ENCODE measurements at places on chromosomes 16 and 17.
A peak's percentile ranks its signal among the peaks of the same experiment; 100 is the strongest.

DNA sequence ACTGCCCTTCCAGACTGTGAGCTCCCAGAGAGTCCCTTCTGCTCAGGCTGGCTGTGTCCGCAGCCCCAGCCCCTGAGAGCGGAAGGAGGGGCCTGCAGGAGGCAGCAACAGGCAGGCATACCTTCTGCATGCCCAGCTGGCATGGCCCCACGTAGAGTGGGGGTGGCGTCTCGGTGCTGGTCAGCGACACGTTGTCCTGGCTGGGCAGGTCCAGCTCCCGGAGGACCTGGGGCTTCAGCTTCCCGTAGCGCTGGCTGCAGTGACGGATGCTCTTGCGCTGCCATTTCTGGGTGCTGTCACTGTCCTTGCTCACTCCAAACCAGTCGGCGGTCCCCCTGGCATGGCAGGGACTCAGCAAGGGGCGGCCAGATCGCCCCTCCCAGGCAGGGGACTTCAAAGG is 9.0 kb downstream of the RHBDF1 start:
- no peak for DNase-seq

DNA sequence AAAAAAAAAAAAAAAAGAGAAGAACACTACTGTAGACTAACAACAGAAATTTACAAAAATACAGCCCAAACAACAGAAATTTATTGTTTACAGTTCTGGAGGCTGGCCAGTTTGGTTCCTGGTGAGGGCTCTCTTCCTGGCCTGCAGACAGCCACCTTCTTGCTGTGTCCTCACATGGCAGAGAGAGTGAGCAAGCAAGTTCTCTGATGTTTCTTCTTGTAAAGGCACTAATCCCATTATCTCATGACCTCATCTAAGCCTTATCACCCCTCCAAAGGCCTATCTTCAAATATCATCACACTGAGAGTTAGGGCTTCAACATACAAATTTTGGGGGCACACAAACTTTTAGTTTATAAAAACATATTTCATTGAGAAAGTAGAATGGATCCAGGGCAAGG is 7.3 kb downstream of the ARSG start:
- no peak for DNase-seq

GRCh38 chr17:77146246-77146632 is 5.5 kb downstream of the SEC14L1 start:
- no peak for DNase-seq

- peak; percentile 5 for DNase-seq
Observed at GRCh38 chr17:73600103-73600871, 44.0 kb downstream of the SDK2 start.

DNA sequence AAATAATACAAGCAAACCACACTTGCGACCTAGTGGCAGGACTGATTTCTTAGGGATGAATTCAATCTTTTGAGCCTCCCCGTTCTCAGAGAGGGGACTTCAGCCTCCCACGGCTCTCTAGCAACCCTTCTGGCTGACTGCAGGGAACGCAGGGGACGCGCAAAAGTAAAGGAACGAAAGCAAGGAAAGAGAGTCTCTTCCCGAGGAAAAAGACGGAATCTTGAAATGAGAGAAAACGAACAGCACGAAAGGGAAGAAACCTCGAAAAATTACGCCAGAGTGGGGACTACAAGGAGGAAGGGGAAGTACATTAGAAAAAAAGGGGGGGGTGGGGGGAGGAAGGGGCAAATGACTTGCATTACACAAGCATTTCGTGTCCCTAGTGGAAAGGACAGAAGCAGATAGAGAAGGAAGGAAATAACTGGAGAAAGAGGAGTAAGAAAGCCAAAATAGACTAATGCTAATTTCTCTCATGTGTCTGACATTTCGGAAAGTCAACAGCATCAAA is 1.2 kb downstream of the GRB2 start:
- peak; percentile 80 for DNase-seq

DNA sequence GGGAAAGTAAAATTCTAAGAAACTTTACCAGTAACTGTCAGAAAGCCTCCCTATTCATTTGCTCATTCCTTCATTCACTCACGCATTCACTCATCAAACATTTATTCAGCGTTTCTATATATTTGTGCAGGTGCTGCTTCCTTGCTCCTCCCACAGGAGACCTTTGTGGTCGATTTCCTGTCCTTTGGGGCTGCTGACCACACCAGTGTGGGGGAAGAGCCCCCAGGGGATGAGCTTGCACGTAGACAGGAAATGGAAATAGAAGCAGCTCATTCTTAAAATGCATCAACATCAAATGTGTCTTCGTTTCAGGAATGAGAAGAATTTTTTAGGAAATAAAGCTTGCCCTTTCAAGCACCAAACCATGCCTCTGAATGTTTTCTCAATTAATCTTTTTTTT is 9.6 kb downstream of the PIK3R6 start:
- peak; percentile 74 for DNase-seq

DNA sequence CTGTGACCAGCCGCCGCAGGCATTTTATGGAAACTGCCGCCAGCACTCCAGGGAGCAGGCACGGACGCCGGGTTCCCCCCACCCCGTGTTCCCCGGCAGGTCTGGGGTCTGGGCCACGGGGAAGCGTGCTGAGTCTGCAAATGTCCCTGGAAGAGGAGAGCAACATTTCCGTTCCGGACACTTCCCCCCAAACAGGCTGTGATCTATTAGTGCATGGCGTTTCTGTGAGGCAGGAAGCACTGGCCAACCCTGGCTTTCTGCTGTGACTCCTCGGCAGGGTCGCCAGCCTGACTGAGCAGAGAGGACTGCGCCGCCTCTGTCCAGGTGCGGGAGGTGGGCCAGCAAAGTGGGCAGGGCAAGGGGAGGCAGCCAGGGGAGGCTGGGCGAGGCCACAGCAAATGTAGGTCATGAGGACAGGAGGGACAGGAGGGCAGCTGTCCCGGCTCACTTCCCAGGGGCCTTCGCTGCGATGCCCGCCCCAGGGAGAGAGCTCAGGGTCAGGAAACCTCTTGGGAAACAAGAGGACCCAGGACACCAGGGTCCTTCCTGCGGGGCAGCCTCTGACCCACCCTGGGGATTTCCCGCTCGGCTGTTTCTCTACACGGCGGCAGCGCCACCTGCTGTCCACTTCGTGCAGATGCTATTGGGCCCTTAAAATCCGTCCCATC is 9.5 kb downstream of the FOXF1 start:
- DNase-seq = peak; percentile 53

DNA sequence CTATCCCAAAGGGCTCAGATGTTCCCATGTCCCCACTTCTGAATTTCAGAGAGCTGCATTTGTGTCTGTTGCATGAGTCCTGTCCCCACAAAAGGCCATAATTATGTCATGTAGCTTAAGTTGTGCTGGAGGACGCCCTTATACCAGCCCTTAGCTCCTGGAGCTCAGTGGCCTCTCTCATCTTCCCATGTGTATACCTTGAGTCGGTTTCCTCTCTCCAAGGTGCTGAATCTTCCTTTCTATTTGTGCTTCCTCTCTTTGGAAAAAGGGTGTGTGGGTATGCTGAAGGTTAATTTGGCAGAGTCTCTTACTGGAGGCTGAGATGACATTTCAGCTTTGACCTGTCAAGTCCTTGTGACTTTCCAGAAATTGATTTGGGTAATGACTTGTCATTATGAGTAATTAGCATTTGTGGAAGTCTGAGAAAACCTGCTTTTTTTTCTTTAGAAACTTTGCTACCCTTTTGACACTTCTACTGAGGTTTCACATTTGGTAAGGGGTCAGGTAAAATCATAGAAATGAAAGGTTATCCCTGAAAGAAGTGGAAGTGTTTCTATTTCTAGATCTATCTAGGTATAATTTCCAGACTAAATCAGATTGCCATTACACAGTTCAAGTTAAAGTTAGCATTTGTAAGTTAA is 185.4 kb downstream of the ABCC12 start:
- peak; percentile 61 for DNase-seq

DNA sequence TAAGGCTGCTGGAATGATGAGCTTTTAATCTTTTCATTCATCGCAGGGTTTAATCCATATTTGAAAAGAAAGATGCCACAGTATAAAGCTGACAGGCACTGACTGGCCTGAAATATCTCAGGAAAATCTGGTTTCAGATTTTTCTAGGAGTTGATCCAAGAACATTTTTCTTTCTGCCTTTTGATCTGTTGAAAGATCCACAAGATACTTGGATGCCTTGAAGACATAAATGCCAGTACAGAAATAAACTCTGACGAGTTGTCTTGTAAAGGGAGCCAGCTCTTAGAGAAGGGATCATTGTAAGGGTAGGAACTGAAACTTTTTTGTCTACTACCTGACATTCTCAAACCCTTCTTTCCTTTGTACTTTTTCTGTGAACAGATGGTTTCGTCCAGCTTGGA is 25.4 kb upstream of the KRT20 start:
- peak; percentile 77 for DNase-seq

- DNase-seq = no peak
Observed at GRCh38 chr17:12634789-12635414, 30.8 kb upstream of the MYOCD start.

- DNase-seq = no peak
Observed at GRCh38 chr17:82085931-82086764, 11.9 kb downstream of the FASN start.

- no peak for DNase-seq
Observed at GRCh38 chr16:54102888-54103866, 183.4 kb downstream of the IRX3 start.

DNA sequence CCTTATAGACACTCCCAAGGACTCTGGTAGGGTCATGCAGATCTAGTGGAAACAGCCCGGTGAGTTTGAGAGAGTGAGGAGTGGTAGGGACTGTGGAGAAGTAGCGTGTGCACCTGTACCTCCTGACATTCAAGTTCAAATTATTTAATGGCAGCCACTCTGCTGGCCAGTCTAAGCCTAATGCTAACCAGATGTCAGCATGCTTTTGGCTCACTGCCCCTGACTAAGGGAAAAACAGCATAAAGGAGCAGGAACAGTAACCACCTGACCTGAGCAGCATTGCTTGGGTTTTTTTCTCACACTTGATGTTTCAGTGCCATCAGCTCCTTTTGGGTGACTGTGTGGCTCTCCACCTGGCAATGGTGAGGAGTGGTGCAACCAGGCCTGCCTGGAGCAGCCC is 23.8 kb upstream of the SLC12A3 start:
- DNase-seq = peak; percentile 61

GRCh38 chr16:26345966-26346365 is 654.2 kb downstream of the HS3ST4 start:
- no peak for DNase-seq

DNA sequence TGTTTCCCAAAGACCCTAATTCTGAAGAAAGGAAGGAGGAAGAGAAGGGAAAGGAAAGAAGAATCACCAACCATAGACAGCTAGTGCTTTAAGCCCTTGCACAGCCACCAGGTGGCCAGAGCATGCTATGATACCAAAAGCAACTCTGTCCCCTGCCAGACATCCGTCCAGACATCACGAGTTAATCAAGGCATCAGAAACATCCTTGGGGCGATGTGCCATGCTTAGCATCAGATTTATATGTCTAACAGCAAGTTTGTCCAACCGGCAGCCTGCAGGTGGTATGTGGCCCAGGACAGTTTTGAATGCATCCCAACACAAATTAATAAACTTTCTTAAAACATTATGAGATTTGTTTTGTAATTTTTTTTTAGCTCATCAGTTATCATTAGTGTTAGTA is 2.9 kb upstream of the CRYBA1 start:
- no peak for DNase-seq

DNA sequence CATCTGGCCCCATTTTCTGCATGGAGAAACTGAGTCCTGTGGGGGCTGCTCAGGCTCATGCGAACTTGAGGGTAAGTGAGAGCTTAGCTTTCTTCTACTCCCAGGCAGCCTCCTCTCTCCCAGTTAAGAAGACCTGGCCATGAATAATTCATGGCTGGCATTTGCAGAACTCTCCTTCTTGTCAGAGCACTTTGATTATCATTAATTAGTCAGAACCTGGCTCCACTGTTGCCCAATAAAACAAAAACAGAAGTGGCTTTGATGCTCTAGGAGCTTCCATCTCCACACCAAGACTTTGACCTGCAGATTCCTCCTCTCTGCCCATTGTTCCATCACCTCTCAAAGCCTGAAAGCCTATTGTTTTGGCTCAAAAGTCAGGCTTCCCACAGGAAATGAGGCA is 45.5 kb upstream of the CDH3 start:
- no peak for DNase-seq

GRCh38 chr16:57822018-57822553 is 19.8 kb upstream of the KIFC3 start:
- no peak for DNase-seq

GRCh38 chr16:24915576-24915975 is 69.8 kb downstream of the SLC5A11 start:
- no peak for DNase-seq

- DNase-seq = no peak
Observed at GRCh38 chr17:8124350-8125153, 646 bp upstream of the HES7 start.

GRCh38 chr17:52255347-52255746 is 96.8 kb upstream of the CA10 start:
- DNase-seq = no peak

- DNase-seq = no peak
Observed at GRCh38 chr17:64315032-64315490, 52.0 kb upstream of the TEX2 start.

DNA sequence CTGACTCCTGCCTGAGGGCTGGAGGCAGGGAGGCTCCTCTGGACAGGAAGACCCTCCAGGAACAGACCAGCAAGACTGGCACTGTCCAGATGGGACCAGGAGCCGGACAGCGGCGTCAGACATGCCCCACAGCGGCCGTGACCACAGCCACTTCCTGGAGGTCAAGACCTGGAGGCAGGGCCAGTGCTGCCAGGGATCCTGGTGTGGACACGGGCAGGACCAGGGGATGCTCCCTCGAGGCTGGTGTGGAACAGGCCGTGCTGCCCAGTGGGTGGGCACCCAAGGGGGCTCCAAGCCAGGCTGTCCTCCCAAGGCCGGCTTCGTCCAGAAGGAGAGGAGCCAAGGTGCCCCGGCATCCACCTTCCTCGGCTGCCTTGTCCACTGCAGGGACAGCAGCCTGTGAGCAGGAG is 4.5 kb upstream of the CCDC57 start:
- DNase-seq = peak; percentile 32

- no peak for DNase-seq
Observed at GRCh38 chr16:12958366-12958765, 57.0 kb downstream of the SHISA9 start.

DNA sequence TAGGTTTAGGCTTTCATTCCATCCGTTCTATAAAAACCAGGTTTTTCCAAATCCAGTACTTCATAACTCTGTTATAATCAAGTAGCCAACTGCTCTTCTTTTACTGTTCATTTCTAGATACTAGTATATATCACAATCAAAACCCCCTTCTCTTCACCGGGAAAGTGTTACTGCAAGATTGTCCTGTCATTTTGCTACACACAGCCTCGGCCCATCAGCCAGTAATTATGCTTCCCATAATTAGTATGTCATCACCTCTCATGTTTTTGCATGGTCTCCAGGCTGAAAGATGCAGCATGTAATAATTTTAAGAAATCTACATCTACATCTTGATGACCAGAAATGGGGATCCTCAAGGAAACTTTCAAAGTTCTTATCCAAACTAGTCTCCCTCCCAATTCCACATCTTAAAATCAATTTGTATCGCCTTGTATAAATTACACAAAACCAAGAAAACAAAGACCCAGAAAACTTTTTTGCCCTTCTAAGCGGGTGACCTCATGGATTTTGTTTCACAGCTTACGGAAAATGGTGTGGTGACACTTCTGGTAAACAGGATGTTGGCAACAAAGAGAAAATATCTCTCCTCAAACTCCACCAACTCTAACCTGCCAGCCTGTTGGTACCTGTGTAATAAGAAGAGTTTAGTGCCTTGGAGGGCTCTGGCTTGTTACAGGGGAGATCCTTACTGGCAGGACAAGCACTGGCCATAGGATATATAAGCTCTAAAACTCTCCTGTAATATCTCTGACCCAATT is 9.3 kb downstream of the TACO1 start:
- no peak for DNase-seq

Data from astrocyte of the spinal cord (primary cell).